ENCODE measurements at places on chromosomes 1 and 21.
A peak's percentile ranks its signal among the peaks of the same experiment; 100 is the strongest.

GRCh38 chr1:197156692-197157091 is 10.2 kb upstream of the ASPM start:
- DNase-seq = no peak

- no peak for DNase-seq
Observed at GRCh38 chr1:9061252-9061960, 8.0 kb downstream of the SLC2A5 start.

- DNase-seq = no peak
Observed at GRCh38 chr1:203935321-203935720, 73.9 kb downstream of the SNRPE start.

DNA sequence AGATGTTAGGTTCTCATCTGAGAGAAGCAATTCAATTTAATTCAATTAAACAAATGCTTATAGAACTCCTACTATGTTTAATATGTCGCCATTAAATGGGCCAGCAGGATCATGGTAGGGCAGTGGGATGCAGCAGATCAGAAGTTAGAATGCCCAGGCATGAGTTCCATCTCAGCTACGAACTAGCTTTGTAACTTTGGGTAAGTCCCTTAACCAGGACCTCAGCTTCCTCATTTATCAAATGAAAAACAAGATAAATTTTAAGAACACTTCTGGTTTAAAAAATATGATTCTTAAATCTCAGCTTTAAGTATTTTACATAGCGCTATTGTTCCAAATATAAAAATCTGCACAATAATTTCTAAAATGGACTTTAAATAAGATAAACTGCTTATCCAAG is 67.5 kb upstream of the GFI1 start:
- DNase-seq = no peak

- no peak for DNase-seq
Observed at GRCh38 chr1:172380441-172381244, 39.8 kb upstream of the C1orf105 start.

GRCh38 chr1:84923317-84923716 is 30.3 kb upstream of the LPAR3 start:
- DNase-seq = no peak

GRCh38 chr1:218584418-218585155 is 239.5 kb downstream of the TGFB2 start:
- no peak for DNase-seq

- no peak for DNase-seq
Observed at GRCh38 chr1:27339213-27339612, 2.6 kb upstream of the SYTL1 start.

DNA sequence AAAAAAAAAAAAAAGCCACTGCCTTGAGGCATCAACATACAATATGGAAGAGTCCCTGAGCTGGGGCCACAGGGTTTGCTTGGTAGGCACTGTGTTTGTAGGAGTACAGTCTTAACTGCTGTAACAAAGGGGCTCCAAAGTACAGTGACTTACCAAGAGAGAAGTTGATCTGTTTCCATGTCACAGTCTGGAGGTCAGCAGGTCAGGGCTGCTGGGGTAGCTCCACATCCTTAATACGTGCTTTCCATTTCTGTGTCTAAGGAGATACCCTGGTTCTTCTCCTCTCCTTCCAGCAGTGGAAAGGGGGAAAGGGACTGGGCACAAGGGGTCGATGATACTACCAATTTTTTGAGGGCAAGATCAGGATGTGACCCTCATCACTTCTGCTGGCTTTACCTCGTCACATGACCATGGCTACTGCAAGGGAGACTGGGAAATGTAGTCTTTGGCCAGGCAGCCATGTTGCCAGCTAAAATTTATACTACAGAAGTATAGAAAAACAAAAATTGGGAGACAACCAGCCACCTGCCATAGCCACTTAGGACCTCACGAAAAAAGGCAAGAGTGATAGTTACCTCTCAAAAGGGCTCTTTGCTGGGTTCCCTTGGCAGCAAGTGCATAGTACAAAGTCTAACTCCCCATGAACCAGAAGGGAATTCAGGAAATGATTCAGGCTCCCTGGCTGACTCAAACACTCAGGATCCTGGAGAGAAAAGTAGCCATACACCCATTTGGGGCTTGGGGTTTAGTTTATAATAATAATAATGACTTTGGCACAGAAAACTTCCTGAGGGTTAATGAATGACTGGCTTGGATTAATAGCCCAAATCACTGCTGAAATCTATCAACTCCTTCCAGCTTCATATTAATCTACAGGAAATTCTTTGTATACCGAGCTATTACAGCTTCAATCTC is 52.7 kb upstream of the ATP5PO start:
- DNase-seq = peak; percentile 51

GRCh38 chr1:161021970-161022353 is 1.0 kb upstream of the F11R start:
- DNase-seq = no peak

- no peak for DNase-seq
Observed at GRCh38 chr21:44931137-44931500, 8.7 kb upstream of the SLX9 start.
